Suppressor macrophage treated with lipopolysaccharide for 1 hour (primary cell): ENCODE measurements at places on chromosomes 12 and 14.

GRCh38 chr14:94129758-94130414 is 482 bp upstream of the IFI27L2 start:
- peak; percentile 83 for DNase-seq

- no peak for DNase-seq
These were observed 376.8 kb downstream of the RGS6 start for GRCh38 chr14:72308967-72309485.

DNA sequence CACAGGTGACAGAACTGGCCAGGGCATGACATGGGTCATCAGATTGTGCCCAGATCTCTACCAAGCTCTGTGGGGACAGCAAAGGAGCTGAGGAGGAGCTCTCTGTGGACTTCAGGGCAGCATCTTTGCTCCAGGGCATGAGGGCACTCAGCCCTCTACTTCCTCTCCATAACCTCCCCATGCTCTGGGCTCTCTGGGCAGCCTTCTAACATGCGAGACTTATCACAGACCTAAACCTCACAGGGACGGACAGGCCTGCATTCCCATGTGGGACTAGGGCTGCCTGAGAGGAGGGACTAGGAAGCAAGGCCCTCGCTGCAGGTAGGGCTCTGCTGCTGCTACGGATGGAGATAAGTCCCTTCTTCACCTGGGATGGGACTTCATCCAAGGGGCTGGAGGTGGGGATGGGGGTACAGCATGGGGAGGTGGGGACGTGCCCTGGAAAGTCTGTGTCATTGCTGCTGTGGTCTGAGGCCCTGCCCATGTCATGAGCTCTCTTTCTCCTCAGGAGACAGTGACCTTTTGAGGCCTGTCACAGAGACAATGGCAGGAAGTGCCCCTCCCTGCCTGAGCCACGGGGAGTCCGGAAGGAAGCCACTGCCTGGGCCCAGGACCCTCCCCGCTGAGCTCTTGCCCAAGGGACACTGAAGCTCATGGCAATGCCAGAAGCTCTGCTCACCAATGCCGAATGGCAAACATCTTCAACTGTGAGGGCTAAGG is 44.1 kb downstream of the PITPNM2 start:
- DNase-seq: peak; percentile 19

GRCh38 chr12:114955414-114956014 is 271.5 kb upstream of the TBX3 start:
- peak; percentile 7 for DNase-seq

DNA sequence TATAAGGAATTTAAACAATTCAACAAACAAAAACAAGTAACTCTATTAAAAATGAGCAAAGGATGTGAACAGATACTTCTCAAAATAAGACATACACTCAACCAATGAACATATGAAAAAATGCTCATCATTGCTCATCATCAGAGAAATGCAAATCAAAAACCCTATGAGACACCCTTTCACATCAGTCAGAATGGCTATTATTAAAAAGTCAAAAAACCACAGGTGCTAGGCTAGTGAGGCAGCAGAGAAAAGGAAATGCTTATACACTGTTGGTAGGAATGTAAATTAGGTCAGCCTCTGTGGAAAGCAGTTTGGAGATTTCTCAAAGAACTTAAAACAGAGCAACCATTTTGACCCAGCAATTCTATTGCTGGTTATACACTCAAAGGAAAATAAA is 52.0 kb downstream of the NAV3 start:
- DNase-seq: no peak

DNA sequence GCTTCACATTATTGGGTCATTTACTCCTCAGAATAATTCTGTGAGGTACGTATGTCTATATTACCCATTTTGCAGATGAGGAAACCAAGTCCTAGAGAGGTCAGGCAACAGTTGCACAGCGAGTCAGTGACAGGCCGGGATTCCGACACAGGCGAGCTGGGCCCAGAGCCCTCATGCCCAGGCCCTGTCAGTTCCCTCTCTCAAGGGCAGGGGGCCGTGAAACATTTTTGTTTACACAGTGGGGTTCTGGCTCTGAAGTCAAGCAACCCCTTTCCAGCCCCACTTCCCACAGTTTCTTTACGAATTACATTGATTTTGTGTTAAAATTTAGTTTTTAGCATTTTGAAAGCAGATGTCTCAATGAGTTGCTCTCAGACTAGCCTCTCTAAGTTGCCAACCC is 46.7 kb downstream of the ESRRB start:
- no peak for DNase-seq

GRCh38 chr12:89516633-89517032 is 8.0 kb downstream of the GALNT4 start:
- no peak for DNase-seq

GRCh38 chr14:97296176-97296575 is 499.0 kb downstream of the VRK1 start:
- DNase-seq: no peak

DNA sequence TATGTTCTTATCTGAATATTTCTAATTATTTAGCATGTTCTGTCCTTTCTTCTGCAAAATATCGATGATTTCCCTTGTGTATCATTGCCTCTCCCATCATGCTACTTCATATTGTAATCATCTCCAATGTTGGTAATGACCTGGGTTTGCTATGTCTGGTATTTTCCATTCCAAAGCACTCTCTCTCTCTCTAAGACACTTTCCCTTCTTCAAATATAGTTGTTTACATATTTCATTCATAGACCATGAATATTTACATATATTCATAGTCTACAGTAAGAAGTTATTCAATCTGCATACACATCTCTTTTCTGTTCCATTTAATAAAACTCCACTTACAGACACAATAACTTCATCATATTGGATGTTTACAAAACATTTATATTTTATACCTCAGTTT is 1516.5 kb upstream of the FLRT2 start:
- no peak for DNase-seq

- no peak for DNase-seq
These were observed 139.2 kb downstream of the PDZRN4 start for GRCh38 chr12:41327096-41327895.

DNA sequence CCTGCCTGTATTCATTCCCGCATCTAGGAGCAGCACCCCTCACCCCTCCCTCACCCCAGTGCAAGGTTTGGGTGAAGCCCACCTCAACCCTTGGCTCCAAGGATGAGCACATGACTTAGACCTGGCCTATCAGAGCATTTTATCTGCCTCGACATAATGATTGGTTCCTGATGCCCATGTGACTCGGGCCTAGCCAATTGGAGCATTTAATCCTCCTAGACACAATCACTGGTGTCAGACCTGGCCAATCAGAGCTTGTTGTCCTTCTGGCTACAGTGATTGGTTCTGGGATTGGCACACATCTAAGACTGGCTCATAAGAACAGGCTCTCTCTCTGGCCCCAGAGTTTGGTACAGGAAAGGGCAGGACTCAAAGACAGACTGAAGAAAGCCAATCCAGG is 73.1 kb upstream of the MYL2 start:
- DNase-seq: no peak

DNA sequence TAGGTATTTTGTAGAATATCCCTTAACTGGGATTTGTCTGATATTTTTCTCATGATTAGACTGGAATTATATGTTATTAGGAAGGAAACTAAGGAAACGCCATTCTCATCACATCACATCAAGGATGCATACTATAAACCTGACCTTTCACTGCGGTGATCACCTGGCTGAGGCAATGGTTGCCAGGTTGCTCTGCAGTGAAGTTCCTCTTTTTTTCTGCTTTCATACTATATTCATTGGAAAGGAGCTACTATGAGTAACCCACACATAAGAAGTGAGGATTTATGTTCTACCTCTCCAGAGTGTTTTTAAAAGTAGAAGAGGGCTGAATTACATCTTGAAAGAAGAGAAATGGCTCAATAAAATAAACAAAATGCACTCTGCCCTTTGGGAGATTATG is 31.0 kb upstream of the GRIP1 start:
- no peak for DNase-seq

DNA sequence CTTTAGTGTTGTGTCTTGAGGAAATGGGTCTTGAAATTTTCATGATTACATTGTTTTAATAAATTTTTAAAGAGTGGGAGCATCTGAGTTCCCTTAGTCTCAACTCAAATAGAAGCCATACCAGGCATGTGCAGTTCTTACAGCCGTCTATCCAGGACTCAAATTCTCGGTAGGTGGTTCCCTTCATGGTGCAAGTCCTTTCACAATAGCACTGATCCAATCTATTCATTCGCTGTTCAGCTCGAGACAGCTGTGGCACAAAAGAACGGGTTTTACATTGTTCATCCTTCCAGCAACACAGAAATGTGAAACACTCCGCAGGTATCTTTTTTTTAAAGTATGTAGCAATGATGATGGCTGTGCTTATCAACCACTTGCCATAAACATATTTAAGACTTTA is 100.2 kb downstream of the NELL2 start:
- DNase-seq: no peak

GRCh38 chr12:68573406-68573805 is 37.3 kb upstream of the RAP1B start:
- DNase-seq: no peak

DNA sequence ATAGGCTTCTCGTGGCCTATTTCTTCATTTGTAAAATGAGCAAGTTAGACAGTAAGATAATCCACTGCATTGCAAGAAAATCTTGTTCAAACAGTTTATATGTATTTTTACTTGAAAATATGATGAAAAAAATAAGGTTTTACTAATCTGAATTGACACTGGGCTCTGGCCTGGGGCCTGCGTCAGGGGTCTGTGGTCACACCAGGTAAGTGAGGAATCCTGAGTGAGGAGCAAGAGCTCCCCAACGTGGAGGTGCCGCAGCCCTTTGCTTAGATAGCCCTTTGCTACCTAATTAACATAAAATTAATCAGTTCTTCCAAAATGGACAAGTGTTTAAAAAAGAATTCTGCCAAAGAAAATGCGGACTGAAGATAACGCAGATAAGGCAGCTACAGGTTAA is 39.1 kb upstream of the STAB2 start:
- no peak for DNase-seq

GRCh38 chr14:102805941-102806340 is 28.7 kb downstream of the TRAF3 start:
- DNase-seq: no peak

DNA sequence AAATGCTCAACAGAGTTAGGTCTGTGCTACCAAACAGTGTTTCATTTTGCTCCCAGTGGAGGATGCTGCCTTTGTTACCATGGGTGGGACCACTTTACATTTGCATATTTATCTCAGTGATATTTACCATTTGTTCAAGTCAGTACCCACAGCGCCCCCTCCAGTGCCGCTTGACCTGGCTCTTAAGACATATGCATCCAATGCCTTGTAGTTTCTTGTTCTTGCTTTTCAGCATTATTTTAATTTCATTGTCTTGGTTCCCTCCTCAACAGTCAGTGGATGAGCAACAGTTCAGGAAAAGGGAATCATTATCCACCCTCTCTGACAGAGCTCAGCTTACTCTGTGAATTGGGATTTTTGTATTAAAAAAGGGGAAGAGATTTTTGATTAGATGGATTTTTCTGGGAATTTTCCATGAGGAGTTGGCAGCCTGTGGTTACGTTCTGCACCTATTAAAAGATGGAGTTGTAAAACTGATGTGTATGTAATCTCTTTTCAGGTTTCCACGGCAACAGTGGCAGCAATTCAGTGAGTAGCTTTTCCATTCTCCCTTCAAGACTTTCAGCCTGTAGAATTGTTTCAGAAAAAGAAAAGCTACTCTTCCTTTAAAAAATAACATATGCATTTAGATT is 240.5 kb upstream of the DAAM1 start:
- DNase-seq: no peak

GRCh38 chr12:127811988-127812387 is 455.0 kb upstream of the TMEM132C start:
- DNase-seq: no peak

DNA sequence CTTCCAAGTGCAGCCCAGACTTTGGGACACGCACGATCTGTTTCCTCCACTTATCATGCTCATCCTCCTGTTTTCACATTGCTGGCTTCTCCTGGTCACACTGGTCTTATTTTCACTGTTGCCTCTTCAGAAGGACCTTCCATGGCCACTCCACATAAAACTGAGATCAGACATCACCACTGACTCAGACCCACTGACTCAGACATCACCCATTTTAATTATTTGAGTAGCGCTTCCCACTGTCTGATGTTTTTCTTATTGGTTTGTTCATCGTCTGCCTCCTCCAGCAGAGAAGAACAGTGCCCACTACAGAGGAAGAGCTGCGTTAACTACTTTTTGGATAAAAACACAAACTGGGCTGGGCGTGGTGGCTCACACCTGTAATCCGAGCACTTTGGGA is 270.5 kb upstream of the PWP1 start:
- DNase-seq: no peak

DNA sequence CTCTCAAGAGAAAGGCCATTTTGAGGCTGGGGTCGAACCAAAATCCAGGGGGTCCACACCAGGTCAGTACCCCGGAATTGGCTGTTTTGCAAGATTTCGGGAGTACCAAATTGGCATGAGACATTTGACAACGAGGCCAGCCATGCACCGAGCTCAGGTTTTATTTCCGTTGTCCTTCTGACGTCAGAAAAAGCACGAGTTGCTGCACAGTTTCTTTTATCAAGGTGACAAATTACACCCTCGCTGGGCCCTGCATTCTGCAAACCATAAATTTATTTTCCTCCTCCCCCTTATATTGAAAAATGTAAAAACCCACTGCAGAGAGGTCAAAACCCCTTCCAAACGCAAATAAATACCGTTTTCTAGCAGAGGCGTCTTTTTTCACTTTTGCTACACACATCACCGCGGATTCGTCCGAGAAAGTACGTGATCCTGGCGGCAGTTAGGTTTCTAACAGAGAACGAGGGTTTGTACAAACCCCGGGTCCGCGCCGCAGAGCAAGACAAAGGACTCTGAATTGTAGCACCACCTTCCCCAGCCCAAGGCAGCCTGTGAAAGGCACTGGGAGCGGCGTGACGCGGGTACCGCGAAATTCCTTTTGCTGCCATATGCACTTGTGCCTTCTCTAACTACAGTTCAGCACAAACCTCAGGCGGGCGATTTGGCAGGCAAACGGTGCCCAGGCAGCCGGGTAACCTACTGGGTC is 1.8 kb downstream of the SLC38A1 start:
- peak; percentile 38 for DNase-seq

GRCh38 chr12:111160350-111161241 is 208.3 kb downstream of the PHETA1 start:
- DNase-seq: no peak

- no peak for DNase-seq
These were observed 205.8 kb downstream of the ANO6 start for GRCh38 chr12:45421736-45422135.

DNA sequence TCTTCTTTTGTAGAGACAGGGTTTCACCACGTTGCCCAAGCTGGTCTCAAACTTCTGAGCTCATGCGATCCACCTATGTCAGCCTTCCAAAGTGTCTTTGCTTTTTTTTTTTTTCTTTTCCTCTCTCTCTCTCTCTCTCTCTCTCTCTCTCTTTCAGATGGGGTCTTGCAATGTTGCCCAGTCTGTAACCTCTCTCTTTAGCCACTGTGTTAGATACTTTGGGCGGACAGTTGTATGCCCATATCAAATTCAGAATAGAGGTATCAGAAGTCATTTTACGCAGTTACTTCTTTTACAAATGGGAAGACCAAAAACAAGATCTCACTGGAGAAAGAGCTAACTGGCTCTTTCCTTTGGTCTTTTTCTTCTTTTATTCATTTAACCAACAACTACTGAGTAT is 6.7 kb downstream of the HEBP1 start:
- DNase-seq: no peak
